GM18507 (cell line): ENCODE measurements at places on chromosomes 3 and 15.

GRCh38 chr3:70857916-70858315 is 545.5 kb upstream of the MDFIC2 start:
- DNase-seq, result no peak

- no peak for DNase-seq
These were observed 1.0 kb upstream of the NR2F2 start for GRCh38 chr15:96329403-96329981.

DNA sequence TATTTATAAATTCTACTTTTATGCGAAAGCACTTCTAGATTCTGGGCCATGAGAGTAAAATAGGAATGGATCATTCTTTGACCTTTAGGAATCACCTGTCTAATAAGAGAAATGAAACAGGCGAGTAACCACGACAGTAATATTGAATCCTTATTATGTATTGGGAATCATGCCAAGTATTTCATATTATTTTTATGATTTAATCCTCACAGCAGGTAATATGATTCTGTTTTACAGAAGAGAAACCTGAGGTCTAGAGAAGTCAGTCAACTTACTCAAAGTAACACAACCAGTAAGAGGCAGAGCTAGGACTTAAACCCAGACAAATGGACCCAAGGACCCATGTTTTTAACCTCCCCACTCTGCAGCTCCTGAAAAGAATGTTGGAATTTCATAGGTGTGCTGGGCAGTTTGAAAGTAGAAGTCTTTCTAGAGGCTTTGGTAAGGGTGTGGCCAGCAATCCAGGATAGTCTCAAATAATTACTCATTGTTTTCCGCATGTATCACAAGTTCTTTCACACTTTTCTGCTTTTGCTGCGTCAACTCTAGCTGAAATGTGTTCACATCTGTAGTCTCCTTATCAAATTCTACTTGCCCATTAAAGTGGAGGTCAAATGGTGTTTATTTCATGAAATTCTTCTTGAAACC is 181.7 kb downstream of the TPRG1 start:
- no peak for DNase-seq

GRCh38 chr15:66898656-66899386 is 166.6 kb upstream of the SMAD3 start:
- DNase-seq, result no peak

- no peak for DNase-seq
These were observed 368.2 kb upstream of the ROPN1 start for GRCh38 chr3:124360155-124360554.

DNA sequence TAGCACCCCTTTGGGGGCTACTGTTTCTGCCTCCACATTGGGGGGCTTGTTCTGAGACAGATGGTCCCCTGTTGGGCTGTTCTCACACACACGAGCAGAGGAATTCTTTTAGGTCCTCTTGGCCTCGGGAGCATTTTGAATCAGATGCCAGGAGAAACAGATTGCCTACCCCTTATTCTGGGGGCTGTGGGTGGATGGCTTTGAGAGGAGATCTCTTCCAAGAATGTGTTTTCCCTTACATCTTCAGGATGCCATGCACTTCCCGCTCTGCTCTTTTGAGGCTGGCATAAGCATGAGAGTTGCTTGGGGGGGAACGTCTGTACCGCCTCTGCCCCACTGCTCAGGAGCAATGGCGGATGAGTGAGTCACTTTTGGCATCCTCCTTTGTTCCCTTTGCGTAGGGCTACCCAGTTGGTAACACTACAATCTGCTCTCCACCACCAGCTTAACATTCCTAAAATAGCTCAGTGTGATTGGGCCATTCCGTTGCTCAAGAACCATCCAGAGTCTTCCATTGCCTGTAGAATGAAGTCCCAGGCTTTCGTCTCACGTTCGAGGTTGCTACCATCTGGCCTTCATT is 154.4 kb downstream of the RPLP1 start:
- no peak for DNase-seq

DNA sequence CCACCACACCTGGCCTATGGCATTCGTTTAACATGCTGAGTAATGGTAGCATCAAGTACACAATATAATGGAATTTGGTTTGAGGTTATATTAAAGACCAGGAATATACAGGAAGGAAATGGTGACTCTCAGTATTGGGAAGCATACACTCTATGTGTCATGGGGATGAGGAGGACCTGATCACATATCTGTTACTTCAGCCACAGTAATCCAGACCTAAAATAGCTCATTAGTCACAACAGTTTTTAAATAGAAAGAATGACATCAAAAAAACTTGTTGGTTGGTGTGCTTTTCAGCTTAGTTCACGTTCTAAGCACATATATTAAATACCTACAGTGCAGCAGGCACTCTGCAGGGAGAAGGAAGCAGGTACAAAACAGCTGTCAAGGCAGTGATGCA is 52.5 kb upstream of the ATP2C1 start:
- no peak for DNase-seq

- DNase-seq, result no peak
These were observed 9.4 kb downstream of the ITPKA start for GRCh38 chr15:41502795-41503668.

DNA sequence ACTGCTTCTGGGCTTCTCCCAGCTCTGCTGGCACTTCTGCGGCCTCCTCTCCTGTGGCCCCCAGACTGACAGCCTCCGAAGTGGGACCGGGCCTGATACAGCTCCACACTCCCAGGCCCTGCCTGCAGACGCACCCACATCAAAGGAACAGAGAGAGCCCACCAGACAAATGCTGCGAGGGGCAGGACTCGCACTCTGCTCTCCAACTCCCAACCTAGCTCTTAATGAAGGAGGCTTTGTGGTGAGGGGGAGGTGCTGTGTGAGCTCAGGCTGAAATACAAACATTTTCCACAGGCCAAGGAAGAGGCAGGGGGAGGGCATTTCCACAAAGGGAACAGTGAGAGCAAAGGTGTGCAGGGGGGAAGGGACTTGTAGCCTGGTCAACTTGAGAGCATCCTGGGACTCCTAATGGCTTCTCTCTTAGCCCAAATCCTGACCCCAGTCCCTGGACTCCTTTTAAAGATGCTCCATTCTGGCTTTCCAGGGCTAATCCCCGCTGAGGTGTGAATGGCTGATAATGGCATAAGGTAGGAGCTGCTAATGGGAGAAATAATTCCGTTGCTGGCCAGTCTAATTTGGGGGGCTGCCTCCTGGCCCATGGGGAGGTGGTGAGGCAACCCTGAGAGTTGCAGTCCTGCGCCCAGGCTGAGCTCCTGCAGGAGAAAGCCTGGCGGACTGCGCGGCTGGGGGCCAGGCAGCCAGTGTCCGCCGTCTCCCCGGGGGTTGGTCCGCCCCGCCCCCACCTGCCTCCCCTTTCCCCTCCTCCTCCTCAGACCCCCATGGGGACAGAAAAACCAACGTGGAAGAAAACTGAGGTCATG is 9.6 kb downstream of the LINGO1 start:
- no peak for DNase-seq

GRCh38 chr3:5466065-5466464 is 278.6 kb downstream of the EDEM1 start:
- DNase-seq, result no peak

DNA sequence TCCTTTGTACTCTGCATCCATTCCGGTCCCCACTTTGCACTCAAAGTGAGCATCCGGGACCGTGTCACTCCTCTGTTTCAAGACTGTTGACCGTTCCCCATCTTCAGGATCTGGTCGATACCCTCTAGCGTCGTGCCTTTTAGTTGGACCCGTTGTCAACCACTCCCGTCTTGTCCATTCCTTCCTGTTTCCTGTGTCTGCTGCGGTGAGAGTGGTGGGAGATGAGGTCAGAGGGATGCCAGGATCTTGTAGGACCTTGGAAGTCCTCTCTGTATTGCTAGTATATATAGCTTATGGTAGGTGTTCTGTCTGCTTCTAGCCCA is 624 bp downstream of the BRK1 start:
- DNase-seq, result no peak

- no peak for DNase-seq
These were observed 74.1 kb upstream of the KBTBD8 start for GRCh38 chr3:66923969-66924368.

DNA sequence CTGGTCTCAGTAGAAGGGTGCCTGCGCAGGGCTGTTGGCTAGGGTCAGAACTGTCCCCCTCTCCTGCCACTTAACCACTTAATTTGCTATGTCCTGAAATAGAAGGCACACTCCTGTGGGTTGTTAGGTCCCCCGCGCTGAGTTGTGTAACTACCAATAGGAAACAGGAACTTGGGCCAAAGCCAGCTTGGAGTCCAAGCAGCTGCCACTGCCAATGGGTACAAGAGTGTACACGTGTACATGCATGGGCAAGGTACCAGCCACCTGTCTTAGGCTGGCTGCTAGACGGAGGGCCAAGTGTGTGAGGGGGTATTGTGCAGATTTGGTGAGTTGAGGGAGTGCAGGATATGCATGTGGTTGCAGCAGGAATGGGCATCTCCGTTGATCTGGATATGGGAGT is 29.7 kb upstream of the POLG start:
- DNase-seq, result no peak

- DNase-seq, result no peak
These were observed 233.9 kb upstream of the ZBTB20 start for GRCh38 chr3:115380883-115381572.

DNA sequence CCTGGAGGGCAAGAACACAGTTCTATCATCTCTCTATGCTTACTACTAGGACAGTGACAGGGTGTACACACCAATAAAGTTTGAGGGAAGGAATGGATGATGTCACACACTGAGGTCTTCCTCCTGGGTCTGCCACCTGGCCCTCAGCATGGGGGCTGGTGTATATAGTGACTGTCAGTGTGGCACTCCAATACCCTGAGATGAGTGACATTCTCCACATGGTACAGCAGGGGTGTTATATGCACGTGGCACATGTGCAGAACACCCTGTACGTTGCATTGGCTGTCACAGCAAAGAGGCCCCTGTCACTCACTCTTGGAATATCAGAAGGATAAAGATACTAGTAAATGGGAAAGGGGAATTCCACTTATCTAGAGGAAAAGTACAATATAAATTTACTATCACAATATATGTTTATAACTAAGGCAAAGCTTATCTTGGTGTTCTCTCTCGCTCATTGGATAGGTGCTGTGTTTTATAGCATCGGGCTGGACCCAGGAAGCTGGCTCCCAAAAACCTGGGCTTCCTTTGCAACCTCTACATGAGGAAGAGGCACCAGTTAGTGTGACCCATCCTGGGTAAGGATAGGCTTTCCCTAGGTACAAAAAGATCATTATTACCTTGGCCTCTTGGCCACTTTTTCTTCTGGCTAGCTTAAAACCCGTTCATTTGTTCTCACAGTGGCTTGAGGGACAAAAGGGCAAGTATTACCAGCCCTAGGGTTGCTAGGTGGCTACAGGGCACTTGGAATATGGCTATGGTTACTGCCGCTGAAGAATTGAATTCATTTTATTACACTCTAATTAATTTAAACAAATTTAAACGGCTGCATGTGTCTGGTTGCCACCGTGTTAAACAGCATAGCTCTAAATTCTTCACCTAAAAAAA is 54.8 kb upstream of the HES1 start:
- no peak for DNase-seq

GRCh38 chr15:92579486-92579885 is 76.1 kb downstream of the FAM174B start:
- no peak for DNase-seq

GRCh38 chr15:68817304-68818065 is 3.2 kb downstream of the ANP32A start:
- no peak for DNase-seq

DNA sequence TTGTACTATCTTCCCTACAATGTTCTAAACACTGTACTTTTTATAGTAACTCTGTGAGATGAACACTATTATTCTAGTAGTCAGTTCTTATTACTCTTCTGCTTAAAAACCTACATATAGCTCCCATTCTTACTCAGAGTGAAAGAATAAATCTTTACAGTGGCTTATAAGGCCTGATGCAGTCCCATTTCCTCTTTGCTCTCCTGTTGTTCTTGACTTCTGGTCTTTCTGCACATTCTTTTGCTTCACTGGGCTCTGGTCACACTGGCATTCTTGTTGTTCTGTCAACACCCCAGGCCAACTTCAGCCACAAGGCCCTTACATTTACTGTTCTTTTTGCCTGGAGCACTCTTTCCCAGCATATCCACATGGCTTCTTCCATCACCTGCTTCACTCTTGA is 58.2 kb upstream of the TP63 start:
- DNase-seq, result no peak

- DNase-seq, result no peak
These were observed 298.1 kb downstream of the NSUN3 start for GRCh38 chr3:94360987-94361386.

DNA sequence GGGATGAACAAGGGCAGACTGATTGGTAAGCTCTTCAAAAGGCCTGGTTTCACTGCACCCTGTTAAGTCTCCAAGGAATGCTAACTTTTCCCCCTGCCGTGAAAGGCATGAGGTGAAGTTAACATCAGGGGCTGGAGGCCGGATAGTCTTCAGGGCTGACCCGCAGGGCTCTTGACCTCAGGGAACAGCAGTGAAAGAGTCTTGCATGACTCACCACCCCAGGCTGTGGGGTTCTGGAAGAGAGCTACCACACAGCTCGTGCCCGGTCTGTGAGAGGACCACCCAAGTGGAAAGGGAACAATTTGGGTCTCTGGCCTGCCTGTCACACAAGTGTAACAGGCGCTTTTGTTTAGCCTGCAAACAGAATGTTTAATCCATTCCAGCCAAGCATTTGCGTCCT is 504.9 kb downstream of the EDEM1 start:
- no peak for DNase-seq

- DNase-seq, result no peak
These were observed 124.4 kb downstream of the B3GALNT1 start for GRCh38 chr3:160980740-160981139.

GRCh38 chr3:190038050-190038933 is 82.4 kb downstream of the P3H2 start:
- no peak for DNase-seq

GRCh38 chr3:186070550-186070949 is 38.3 kb downstream of the ETV5 start:
- no peak for DNase-seq

DNA sequence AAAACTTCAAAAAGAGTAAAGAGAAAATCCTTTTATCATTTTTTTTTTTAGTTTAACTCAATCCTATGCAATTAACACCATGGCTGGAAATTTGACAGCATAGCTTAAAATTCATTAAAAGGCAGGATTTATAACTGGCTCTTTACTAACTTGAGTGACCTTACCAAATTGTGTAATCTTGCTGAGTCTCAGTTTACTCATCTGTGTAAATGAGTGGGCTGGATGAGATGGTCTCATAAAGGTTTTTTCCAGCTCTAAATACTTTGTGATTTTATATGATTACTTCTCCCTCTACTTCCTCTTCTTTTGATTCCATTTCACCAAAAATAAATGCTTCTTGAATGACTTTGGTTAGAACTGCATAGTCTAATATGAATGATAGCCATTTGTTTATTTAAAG is 234.9 kb upstream of the SATB1 start:
- DNase-seq, result no peak

DNA sequence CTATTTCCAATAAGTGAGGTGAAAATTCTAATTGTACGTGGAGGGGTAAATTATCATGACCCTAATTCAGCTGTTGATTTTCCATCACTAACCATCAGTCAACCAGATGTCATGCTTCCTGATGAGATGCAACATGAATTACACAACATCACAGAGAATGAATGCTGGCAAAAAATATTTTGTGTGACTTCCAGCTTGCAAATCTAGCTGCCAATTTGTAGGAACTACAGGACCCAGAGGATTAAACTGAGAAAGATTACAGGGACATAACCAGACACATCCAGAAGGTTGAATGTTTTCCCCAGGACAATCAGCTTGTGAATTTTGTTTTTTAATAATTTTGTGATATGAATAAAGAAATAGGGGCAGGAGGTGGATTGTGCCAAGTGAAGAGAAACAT is 349.0 kb upstream of the ATP10A start:
- no peak for DNase-seq
